Stimulated activated naive B cell treated with anti-CD40 and anti-IgM and Interleukin-4, amounts not matched to agents 10 μg/mL and 1 μg/mL and 100 μg/mL, for 72 hours (primary cell): ENCODE measurements at places on chromosomes 1 and 21.

- DNase-seq, result no peak
These were observed 108.8 kb upstream of the GRIK1 start for GRCh38 chr21:30048570-30048969.

DNA sequence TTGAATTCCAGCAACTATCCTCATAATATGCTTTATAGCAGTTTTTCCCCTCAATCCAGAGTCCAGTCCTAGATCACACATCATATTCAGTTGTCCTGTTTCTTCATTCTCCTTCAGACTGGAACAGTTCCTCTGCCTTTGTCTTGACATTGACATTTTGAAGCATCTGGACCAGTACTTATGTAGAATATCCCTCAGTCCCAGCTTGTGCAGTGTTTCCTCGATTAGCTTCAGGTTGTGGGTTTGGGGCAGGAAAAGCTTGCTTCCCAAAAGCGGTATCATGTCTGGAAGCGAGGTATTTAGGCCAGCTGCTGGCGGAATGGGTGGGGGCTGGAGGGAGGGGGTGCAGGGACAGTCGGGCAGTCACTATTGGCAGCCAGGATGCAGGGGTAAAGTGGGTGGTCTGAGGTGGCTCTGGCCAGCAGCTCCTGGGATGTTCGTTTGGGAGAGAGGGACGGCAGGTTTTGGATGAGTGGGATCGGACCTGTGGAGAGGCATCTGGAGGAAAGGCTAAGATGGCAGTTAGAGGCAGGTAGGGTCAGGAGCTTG lies 6.5 kb downstream of the THEMIS2 start:
- DNase-seq, result no peak

DNA sequence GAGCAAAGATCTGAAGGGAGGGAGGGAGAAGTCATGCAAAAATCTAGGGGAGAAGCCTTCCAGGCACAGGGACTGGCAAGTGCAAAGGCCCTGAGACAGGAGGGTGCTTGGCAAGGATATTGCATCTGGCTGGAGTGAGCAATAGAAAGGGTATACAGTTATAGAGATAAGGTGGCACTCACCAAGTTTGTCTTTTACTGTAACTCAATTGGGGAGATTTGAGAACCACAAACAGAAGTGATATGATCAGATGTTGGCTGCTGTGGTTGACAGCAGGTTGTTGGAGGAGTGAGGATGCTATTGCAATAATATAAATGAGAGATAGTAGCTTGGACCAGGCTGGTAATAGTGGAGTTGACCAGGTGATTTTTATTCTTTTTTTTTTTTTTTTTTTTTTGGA lies 25.6 kb downstream of the MCOLN3 start:
- DNase-seq, result no peak

DNA sequence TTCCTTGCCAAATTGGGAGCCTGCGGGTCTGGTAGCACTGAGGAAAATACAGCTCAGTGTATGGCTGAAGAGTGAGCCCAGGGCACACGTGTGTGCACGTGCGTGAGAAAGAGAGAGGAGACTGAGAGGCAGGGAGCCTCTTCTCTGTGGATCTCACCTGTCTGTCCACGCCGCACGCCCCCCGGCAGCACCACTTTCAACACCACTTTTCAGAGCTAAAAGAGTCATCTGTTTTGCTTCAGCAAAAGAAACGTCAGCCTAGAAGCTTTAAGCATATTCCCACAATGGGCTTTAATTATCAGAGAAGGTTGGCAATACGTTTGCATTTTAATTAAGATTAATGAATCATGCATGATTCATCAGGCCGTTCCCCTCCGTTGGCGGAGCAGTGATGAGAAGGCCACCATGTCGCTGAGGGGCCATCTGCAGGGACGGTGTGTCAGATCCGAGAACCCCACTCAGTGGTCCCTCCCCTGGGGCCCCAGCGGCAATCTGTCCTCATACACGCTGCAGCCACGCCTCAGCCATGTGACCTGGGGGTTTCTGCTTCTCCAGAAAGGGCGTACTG lies 56.8 kb downstream of the SIK1 start:
- no peak for DNase-seq

DNA sequence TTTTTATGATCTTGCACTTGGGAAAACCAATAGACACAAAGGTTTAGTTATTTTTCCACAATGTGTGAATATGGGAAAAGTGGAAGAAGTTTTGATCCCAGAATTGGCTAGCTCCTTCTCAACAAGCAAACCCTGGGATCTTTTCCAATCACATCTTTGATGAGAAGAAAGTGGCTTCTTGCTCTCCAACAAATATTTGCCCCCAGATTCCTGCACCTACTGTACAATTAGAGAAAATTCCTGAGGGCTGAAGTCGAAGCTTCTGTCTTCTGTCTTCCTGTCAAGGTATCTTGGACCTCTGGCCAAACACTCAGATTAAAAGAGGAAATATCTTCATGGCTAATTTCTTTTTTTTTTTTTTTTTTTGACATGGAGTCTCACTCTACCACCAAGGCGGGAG lies 113.1 kb upstream of the SLC45A1 start:
- DNase-seq, result no peak

GRCh38 chr21:42346441-42346840 lies 4.4 kb downstream of the TFF2 start:
- DNase-seq, result no peak

- DNase-seq, result no peak
These were observed 39.0 kb downstream of the LRRC71 start for GRCh38 chr1:156959414-156959813.

DNA sequence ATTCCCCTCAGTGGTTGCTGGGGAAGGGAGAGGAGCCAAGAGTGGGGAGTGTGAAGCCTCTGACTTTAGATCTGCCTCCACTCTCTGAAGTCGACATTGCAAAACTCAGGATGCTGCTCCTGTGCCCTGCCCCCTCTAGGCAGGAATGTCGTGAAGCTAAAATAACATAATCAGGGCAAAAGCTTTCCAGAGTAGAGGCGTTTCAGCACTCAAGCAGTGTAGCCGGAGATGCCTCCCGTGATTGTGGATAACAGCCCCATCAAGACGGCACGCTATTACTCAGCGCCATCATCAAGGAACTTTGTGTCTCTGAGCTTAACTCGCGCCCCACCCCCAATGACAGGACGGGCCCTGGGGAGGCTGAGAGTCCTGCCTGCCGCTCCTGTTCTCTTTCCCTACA lies 60.0 kb downstream of the FBXO2 start:
- DNase-seq, result no peak

- DNase-seq, result no peak
These were observed 2.5 kb downstream of the ILDR2 start for GRCh38 chr1:166972826-166973225.

DNA sequence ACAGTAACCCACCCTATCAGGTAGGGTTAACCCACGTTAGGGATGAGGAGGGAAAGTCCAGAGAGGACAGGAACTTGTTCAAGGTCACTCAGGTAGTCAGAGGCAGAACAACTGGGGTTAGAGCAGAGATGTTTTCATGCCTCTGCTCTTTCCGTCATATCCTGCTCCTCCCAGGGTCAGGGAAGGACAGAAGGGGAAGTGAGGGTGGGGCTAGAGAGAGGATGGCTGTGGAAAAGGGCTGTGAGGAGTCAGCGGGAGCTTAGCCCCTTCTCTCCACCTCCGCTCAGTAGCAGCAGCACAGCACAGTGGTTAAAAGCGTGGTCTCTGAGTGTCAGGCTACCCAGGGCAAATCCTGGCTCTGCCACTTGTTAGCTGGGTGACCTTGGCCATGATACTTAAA lies 36.5 kb downstream of the DDX20 start:
- DNase-seq, result no peak

GRCh38 chr21:15614766-15615165 lies 115.0 kb upstream of the USP25 start:
- DNase-seq, result no peak

GRCh38 chr1:71635568-71635967 lies 554.7 kb upstream of the ZRANB2 start:
- no peak for DNase-seq
